ENCODE measurements at places on chromosomes 2 and 18. TPM values are rescaled to one million over a fixed set of nuclear protein-coding genes. Genes with fewer than 3 reads are reported as not detected.

GRCh38 chr2:58860586-58860985, 619.5 kb upstream of the FANCL start:
- no peak for DNase-seq

GRCh38 chr2:73904952-73905351, 12.1 kb downstream of the ACTG2 start:
- no peak for DNase-seq

The SPR gene
- 45.8 TPM for total RNA-seq

DNA sequence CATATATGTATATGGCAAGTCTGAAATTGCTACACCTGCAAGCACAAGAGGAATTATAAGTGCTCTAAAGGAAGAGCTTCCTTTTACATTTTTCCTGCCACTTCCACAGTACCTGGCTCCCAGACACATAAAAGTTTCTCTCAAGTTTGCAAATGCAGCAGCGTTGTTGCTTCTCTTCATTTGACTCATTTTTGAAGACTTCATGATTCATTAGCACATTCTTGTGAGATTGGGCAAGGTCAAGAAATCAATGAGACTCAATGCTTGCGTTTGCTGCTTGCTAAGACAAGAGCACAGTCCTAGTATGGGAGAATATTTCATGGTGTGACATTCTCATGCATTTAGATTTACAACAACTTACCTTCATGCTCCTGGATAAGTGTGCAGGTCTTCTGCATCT, 42.6 kb upstream of the PDCL3 start:
- no peak for DNase-seq

DNA sequence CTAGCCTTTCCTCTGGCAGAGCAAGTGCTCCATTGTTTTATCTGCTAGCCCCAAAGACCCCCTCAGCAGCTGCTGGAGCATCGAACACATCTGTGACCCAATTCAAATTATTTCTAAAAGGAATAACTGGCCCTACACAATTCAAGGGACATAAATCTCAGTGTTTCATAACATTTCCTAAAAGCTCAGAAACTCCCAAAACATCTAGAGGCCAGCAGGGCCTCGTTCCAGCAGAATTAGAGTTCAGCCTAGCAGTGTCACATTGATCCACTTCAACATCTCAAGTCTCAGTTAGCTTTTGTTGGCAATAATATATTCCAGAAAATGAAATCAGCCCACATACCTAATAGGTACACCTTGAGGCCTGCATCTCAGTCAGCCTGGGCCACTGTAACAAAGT, 179.1 kb downstream of the ETAA1 start:
- DNase-seq = no peak

The PRPF40A gene
- 88.6 TPM for total RNA-seq
